ENCODE measurements at places on chromosomes 16 and 17.

GRCh38 chr16:24976971-24977677 lies 38.0 kb downstream of the ARHGAP17 start:
- DNase-seq = no peak

- DNase-seq = no peak
These were observed 243.9 kb downstream of the CDH8 start for GRCh38 chr16:61792194-61792909.

DNA sequence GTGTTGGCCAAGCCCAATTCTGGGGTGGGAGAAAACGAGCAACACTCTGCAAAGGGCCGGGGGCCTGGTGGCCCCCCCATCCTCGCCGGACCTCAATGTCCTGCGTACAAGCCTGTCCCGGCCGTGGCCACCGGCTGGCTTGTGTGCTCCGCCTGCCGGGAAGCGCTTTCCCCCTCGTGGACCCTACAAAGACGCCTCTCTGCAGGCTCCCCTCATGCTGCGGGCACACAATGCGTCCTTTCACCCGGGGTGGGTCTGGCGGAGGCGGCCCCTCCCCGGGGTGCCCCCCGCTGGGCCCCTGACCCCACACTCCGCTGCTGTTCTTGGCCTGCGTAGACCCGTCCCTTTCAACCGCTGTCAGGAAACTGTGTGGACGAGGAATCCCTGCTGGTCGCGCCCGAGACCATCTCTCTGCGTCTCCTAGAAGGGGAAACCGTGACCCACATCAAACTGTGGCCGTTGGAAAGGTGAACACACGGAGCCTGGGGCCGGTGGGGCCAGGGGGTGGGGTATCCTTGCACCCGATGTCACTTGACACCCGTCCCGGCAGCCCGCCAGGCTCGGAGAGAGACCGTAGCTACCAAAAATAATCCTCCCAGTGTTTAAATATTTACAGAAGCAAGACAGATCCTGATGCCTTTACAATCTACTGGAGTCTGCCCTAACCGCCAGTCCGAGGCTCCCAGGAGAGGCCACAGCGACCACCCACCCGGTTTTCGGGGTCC lies 43.6 kb downstream of the TBC1D16 start:
- no peak for DNase-seq

DNA sequence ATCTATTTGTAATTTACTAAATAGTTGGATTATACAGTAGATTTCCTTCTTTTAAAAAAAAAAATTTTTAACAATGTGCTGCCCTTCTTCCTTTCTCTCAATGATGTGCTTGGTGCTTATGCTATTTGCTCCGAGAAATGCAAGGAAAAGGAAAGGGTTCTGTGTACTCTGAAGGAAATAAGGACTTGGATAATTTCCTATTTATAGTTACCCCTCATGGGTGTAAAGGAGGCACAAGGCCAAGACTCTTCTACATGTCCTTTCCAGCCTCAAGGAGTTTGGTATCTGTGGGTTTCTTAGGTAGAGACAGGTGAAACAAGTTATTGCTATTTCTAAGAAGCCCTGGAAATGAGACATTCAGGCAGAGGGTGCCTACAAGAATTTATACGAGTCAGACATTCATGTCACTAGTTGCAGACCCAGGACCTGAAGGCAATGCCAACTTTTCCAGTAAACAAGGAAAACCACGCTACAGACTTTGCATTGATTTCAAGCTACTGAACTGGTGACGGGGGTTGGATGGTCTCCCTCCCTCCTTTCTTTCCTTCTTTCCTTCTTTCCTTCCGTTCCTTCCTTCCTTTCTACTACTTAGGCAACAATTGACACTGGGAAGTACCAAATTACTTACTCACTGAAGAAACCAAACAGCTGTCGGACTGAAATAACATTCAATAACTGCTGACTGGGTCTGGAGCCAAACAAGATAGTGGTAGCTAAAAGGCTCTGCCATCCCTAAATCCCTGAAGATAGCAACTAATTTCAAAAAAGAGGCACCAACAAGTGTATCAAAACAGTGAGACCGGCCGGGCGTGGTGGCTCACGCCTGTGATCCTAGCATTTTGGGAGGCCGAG lies 33.8 kb upstream of the GHDC start:
- DNase-seq = no peak

DNA sequence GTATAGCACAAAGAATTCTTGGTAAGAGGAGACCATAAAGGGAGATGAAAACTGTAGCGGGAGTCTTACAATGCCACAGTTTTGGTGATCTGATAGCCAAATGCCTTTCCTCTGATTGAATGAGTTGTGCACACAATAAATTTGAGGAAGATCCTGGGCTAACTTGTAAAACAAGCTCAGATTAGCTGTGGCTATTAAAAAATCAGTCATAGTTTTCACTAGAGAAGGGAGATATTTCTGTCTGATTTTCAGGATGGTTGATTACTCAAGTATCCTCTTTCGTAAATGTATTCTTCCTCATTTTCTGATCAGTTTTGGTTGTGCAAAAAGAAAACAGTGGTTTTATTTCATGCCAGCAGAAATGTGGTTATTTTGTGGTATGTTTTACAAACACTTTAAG lies 9.1 kb upstream of the METTL9 start:
- no peak for DNase-seq

GRCh38 chr17:39084558-39084957 lies 66.9 kb downstream of the PLXDC1 start:
- DNase-seq = no peak

DNA sequence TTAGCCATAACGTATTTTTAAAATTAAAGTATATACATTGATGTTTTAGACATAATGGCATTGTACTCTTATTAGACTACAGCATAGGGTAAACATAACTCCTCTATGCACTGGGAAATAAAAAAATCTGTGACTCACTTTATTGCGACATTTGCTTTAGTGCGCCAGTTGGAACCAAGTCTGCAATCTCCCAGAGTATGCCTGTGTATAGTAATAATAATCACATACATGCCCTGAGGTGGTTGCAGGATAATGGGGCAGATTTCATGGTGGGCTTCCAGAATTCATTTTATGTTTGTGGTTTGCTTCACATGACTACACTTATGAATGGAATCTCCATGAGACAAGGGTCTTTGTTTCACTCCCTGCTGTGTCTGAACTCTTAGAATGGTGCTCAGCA lies 66.9 kb upstream of the N4BP1 start:
- no peak for DNase-seq

DNA sequence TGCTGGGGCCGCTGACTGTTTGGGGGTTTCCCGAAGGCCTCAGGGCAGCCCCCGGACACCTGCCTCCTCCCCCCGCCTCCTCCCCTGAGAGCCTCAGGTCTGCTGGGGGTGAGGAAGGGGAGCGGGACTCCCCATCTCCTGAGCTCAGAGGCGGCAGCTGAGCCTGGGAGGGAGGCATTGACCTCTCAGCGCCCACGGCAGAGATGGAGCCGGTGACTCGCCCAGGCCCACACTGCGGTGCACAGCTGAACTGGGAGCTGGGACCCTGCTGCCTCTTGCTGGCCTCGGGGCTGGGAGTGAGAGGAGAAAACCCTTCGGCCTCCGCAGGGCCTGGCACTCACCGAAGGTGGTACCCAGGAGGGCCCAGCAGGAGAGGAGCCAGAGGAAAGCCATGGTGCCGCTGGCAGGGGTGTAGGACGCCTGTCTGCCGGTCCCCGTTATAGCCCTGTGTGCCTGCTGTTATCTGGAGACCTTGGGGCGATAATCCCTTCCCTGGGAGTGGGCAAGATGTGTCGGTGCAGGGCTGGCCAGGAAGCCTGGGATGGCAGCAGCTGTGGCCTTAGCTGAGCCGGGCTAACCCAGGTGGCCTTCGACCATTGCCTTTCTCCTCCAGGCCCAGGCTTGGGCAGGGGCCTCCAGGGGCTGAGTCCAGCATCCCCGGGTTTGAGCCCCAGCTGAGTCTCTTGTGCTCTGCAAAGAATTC lies at the start of gene CTRB2:
CTRB2 (minus strand) TSS at position 413 of the 703 bp plus-strand sequence; CDS start at position 393, 20 bp downstream.
- no peak for DNase-seq

- DNase-seq = peak; percentile 24
These were observed 20.7 kb downstream of the PIK3R6 start for GRCh38 chr17:8846768-8847211.

GRCh38 chr16:53282975-53283946 lies 151.0 kb upstream of the RBL2 start:
- DNase-seq = peak; percentile 26

DNA sequence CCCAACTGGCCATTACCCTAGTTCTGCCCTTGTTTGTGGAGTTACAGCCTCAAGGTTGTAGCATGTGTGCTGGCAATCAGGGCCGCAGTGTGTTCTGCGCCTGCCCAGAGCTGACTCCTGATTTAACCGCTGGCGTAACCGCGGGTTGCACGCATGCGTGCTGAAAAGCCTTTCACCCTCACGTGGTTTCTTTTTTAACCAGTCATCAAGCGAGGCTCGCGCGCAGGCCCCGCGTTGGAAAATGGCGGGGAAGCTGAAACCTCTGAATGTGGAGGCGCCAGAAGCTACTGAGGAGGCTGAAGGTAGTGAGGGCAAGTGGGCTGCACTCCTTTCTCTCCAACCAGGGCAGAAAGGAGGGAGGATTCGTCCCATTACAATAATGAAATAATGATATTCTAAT lies at the start of gene SYCE1L:
SYCE1L (plus strand) TSS at position 198 of the 400 bp plus-strand sequence; CDS start at position 242, 44 bp downstream.
- DNase-seq = no peak

DNA sequence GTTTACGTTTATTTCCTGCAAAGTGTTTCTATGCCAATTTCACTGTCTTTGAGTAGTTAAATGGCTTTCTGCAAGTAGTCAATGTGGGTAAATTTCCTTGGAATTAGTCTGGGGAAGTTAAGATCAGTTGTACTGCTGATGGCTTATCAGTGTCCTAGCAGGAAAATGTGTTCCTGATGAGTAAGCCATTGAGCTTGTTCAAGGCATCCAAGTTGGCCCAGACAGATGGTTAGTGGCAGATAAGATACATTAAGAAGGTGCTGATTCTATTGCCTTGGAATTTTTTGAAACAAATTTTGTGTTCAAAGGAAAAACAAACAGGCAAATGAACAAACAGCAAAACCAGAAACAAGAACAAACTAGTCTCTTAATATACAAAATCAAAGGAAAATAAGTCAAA lies 258.4 kb downstream of the MAP2K6 start:
- DNase-seq = peak; percentile 13

- DNase-seq = no peak
These were observed 59.1 kb downstream of the SSH2 start for GRCh38 chr17:29870836-29871465.

DNA sequence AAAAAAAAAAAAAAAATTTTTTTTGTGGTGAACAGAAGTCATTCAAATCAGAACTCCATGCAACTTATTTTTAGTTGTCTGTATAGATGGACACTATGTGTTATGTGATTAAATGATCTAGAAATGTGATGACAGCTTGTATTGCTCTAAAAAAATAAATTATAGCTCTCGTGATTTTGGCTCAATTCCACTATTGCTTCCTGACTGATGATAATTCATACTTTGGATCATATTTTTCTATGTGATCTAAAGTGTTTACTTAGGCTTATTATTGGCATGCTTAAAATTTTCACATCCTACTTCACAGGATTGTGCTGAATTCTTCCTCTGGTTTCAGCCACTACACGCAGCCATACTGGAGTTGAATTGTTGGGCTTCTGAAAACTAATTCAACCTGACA lies 76.8 kb downstream of the RPGRIP1L start:
- no peak for DNase-seq

GRCh38 chr17:50110591-50111349 lies 15.6 kb downstream of the PDK2 start:
- no peak for DNase-seq

GRCh38 chr17:30476726-30477082 lies 504 bp upstream of the GOSR1 start:
- peak; percentile 3 for DNase-seq

DNA sequence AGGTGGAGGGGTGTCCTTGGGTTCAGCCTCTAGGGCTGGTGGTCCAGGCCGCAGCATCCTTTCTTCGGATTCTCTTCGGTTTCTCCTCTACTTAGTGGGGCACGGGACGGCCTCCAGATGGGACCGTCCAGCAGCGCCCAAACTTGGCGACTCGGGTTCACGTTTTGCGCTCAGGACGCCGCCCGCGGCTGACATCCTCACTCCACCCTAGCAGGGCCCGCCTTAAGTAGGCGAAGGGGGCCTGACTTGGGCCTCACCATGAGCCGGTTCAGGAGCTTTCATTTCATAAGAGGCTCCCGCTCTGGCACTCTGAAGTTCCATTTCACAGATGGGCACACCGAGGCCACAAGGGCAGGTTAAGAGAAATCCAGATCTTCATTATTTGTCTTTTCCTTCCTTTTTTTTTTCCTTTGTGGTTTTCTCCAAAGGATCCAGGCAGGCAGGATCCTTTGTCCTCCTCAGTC lies 141.2 kb downstream of the SEC14L1 start:
- DNase-seq = no peak

DNA sequence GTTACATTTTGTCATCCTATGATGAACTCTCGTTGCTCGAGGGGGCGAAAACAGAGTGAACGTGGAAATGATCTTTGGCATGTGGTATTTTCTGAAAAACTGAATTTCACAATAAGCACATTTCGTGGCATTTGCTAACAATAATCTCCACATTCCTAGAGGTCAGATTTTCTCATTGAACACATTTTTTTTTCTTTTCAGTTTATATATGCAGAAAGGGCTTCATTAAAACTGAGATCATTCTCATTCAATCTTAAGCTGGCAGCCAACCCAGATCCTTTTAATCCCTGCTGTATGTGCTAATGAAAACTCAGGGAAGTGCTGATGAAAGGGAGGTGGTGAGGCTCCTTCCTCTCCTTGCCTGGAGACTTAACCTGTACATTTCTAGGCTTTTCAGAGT lies 52.6 kb downstream of the PRKCA start:
- DNase-seq = no peak

DNA sequence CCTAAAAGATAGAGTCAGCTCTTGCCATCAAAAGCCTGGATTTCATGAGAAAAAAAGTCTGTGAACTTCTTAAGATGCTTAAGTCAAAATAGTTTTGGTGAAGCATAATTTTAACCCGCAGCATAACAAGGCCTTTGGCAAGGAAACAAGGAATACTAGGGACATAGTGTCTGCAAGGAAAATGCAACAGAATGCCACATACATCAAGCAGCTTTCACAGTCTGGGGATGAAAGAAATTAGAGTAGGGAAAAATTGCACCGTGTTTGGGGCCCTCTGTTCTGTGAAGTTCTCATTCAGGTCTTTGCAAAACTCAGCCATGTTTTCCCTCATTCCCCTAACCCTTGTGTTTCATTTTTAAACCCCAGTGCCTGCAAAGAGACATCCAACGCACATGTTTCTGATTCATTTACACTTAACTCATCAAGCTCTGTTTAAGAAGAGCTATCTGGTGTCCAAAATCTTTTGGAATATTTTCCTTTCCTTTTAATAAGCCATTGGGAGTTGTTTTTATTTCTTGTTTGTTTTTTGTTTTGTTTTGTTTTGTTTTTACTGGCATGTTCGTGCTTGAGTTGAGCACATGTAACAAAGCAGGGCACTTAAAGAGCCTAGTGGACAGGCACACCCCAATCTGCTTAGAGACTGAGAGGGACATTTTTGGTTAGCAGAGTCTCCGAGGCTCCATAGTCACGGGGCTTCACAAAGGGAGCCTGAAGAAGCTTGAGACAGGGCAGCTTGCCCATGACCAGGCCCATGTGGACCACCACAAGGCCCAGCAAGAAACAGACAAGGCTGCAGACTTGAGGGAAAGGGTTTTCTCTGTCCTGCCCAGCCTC lies 116.5 kb downstream of the ANKFN1 start:
- DNase-seq = no peak

DNA sequence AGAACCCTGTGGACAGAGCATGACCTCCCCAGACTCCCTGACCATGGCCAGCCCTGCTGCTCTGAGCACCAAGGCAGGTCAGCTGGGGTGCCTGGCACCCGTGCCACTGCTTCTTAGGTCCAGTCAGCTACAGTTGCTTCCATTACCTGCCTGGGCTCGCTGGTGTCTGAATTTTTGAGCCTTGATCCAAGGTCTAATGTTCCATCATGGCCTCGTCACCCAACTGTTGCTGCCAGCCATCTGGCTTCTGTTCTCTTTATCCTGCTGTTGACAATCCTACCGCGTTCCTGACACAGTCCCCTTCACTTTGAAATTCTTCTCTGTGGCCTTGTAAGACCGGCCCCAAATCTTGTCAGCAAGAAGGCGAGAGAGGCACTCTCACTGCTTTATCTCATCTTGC lies 16.7 kb downstream of the GLYR1 start:
- DNase-seq = no peak

Measured in H54 (cell line).